ENCODE measurements at places on chromosomes 6 and 20. TPM values are rescaled to one million over a fixed set of nuclear protein-coding genes. Genes with fewer than 3 reads are reported as not detected.
A peak's percentile ranks its signal among the peaks of the same experiment; 100 is the strongest.

GRCh38 chr6:105819745-105820144 lies 266.4 kb upstream of the PRDM1 start:
- no peak for DNase-seq

GRCh38 chr6:12903246-12903645 lies 186.7 kb downstream of the PHACTR1 start:
- no peak for DNase-seq

DNA sequence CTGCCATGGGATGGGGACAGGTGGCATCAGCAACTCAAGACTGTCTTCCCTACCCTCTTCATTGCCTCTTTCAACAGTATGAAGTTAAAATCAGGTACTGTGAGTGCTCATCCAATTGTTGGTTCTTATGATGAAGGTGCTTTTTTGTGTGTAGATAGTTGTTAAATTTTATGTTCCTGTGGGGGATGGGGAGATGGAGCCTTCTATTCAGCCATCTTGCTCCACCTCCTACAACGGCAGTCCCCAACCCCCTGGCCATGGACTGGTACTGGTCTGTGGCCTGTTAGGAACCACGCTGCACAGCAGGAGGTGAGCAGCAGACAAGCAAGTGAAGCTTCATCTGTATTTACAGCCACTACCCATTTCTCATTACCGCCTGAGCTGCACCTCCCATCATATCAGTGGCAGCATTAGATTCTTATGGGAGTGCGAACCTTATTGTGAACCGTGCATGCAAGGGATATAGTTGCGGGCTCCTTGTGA lies 47.8 kb upstream of the TOP1 start:
- DNase-seq = no peak

- DNase-seq = peak; percentile 73
Observed at GRCh38 chr6:47897247-47897646, 115.4 kb downstream of the OPN5 start.

DNA sequence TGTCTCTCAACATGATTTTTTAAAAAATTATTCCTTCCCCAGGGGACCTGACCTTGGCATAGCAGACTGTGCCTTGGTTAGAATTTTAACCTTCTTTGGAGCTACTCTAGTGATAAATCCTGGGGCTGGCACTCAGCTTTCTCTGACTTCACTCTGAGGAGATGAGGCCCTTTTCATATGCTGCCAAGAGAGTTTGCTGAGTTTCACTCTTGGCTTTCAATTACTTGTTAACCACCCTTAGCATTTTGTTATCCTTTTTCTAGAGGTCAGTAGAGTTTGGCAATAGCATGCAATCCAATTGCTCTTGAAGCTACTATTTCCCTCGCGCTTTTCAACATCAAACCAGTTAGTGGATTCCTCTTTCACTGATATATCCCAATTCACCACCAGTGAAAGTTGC lies 920.3 kb downstream of the EYS start:
- DNase-seq = no peak

DNA sequence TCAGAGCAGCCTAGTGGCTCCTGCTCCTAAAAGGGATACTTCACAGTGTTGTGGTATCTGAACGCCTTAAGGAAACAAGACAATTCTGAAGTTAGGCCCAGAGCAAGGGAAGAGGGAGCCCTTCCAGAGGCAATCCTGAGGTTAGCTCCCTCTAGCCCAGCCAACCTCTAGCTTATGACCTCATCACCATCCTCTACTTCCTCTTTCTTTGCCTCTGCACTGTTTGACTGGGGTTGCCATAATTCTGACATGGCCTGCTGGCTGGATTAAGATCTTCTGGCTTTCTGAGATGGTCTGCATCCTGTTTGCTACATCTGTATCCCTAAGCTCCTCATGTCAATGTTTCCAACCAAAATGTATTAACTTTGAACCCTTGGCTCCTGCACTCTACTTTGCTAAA lies 23.3 kb upstream of the BMP2 start:
- no peak for DNase-seq

- DNase-seq = peak; percentile 70
Observed at GRCh38 chr6:29723262-29723665, at the start of gene HLA-F. Gene HLA-F (plus strand): TSS chr6:29723434. CDS start chr6:29723464, 30 bp downstream.

- DNase-seq = no peak
Observed at GRCh38 chr6:129440691-129441090, 269.3 kb downstream of the ARHGAP18 start.

BPIFB4 gene
- not detected for polyA plus RNA-seq

DCDC2 gene
- 110 TPM for polyA plus RNA-seq

All from renal pelvis (tissue), 12 donors.